ENCODE measurements at places on chromosomes 3 and 15.

GRCh38 chr3:161014843-161015749, 90.1 kb downstream of the B3GALNT1 start:
- no peak for DNase-seq

- peak; percentile 16 for DNase-seq
Measured at GRCh38 chr3:111012388-111013248, 59.0 kb upstream of the NECTIN3 start.

DNA sequence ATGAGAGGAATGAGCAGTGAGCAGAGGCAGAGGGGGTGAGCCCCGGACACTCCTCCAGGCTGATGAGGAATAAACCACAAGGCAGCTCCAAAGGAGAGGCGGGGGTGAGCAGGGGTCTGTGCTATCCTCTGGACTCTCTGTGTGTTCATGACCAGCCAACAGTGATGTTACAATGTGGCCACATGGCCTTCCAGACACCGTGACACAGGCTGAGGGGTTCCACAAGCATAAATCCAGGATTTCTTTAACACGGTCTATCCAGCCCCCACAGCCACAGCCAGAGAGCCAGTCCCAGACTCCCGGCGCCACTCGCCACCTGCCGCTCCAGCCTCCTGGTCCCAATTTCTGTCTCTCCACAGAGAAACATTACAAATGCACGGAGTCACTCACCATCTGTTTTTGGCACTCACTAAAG, 24.4 kb downstream of the XXYLT1 start:
- no peak for DNase-seq

- DNase-seq, result no peak
Measured at GRCh38 chr3:150349314-150350097, 58.6 kb upstream of the TSC22D2 start.

- no peak for DNase-seq
Measured at GRCh38 chr15:69145149-69145693, 15.2 kb upstream of the GLCE start.

GRCh38 chr3:16189201-16189600, 14.7 kb downstream of the GALNT15 start:
- DNase-seq, result no peak

DNA sequence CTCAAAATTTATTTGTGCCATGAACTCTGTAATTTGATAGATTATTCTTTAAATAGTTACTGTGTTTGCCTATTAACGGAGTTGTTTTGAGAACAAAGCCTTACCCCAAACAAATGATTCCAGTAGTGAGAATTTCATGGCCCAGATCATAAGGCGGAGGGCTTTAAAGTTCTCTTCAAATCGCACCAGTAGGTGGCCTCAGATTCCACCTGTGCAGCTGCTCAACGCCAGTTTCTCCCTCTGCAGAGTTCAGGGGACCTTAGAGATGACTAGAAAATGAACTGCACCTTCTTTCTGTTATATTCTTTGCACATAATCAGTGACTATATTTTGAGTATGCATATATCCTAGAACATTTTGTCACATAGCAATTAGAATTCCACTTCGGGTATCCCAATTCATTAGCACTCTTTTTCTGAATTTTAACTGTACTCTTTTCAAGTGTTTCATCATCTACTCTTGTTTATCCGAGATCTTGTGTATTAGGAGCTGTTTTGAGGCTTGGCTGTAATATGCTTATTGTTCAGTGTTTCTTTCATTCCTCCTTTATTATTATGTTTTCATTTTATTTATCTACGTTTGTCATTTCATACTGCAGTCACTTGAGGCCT, 232.6 kb upstream of the CHRM5 start:
- peak; percentile 74 for DNase-seq

GRCh38 chr3:79175870-79176269, 591.9 kb downstream of the ROBO1 start:
- DNase-seq, result no peak

DNA sequence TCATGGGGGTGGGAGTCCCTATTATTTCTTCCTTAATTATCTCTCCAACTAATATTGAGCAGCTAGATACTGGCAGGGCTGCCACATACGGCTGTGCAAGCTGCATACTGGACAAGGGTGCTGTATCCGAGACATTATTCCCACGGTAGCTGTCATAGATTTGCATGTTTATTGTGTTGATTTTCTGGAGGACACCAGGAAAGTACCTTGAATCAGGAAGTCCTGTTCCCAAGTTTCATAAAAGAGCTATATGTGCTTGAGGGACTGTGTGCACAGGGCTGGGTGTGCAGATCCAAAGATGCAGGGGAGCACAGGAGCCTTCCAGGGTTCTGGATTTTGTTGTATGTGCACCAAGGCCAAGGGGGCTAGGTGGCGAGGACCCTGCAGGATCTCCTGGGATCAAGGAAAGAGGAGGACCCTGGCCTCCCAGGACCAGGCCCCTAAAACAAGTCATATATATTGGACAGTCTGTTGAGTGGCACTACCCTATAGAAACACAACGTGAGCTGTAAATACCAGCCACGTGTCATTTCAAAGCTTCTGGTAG, 119.2 kb upstream of the ALDH1A3 start:
- no peak for DNase-seq

- no peak for DNase-seq
Measured at GRCh38 chr3:85355572-85355971, 396.8 kb downstream of the CADM2 start.

GRCh38 chr15:95440712-95441111, 889.8 kb upstream of the NR2F2 start:
- no peak for DNase-seq

DNA sequence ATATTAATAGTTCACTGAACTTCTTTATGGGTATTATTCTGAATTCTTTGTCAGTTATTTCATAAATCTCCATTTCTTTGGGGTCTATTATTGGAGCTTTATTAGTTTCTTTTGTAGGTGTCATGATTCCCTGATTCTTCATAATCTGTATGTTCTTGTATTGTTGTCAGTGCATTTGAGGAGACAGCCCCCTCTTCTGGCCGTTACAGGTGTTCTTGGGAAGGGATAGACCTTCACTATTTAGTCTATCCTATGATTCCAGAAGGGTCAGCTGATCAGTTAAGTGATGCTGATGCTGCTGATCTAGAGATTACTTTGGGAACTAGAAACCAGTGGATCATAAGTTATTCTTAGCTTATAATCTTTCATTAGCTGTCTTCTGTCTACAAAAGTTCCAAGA, 34.9 kb downstream of the TMEM39A start:
- DNase-seq, result no peak

GRCh38 chr3:196232154-196232881, 16.0 kb downstream of the SLC51A start:
- DNase-seq, result no peak
